Cardiac septum (tissue), 1 donor: ENCODE measurements at places on chromosomes 6 and 20.

DNA sequence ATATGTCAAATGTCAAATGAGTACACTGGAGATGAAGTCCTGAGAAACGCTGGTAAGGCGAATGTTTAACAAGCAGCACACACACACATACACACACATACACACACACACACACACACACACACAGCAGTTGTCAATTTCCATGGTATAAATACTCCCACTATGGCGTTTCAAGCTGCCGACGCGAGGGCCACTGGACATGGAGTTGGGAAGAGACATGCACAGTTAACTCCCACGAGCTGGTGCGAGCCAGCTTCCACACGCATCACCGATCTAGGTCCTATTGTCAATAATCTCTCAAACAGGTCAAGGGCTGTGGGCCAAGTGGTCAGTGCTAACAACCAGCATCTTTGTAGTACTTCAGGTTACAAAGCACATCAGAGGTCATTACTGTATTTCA, 58.9 kb downstream of the TRERF1 start:
- no peak for DNase-seq

GRCh38 chr20:50594591-50595432, 84.6 kb downstream of the PTPN1 start:
- DNase-seq, result no peak

GRCh38 chr6:18280084-18280483, 15.8 kb upstream of the DEK start:
- no peak for DNase-seq

DNA sequence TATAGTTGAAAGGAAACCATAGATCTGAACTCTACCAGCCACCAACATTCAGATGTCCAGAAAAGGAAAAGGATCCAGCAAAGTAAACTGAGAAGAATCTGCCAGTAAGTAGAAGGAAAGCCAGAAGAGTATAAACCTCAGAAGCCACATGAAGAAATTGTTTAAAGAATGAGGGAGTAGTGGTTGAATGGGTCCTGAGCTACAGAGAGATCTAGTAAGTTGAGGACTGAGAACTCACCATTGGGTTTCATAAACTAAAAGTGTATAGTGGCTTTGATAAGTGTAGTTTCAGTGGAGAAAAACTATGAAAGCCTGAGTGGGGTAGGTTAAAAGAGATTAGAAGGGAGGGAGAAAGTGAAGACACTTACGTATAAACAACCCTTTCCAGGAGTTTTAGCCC, 32.0 kb upstream of the SUMO4 start:
- DNase-seq, result no peak

DNA sequence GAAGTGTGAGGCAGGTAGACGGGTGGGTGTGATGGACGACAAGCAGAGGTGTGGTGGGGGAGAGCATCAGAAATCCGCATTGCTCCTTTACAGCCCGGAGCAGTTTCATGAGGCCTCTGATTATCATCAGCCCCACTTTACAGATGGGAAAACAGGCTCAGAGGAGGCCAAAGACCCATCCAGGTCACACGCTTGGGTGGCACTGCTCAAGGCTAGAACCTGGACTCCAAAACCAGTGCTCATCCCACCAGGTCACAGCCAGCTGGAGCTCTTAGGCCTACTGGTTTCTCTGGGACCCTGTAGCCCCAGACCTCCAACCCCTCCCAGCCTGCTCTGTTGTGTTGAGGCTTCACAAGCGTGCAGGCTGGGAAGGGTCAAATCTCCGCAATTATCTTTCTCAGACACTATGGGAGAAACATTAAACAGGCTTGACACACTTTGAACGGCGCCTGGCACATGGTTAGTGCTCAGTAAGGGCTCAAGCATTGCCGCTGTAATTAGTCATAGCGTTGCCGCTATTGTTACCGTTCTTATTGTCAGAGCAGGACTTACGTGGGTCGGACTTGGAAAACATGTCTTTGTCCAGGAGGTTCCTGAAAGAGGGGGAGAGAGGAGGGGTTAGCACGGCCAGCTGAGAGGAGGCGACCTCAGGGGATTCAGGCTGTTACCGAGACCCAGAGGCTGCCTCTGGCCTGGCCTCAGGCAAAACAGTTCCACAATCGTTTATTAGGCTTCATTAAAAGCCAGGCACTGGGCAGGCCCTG, 16.6 kb downstream of the CPNE5 start:
- no peak for DNase-seq

GRCh38 chr20:37954626-37955025, 51.7 kb downstream of the VSTM2L start:
- DNase-seq, result no peak

GRCh38 chr6:149056777-149057463, 260.6 kb upstream of the TAB2 start:
- no peak for DNase-seq

DNA sequence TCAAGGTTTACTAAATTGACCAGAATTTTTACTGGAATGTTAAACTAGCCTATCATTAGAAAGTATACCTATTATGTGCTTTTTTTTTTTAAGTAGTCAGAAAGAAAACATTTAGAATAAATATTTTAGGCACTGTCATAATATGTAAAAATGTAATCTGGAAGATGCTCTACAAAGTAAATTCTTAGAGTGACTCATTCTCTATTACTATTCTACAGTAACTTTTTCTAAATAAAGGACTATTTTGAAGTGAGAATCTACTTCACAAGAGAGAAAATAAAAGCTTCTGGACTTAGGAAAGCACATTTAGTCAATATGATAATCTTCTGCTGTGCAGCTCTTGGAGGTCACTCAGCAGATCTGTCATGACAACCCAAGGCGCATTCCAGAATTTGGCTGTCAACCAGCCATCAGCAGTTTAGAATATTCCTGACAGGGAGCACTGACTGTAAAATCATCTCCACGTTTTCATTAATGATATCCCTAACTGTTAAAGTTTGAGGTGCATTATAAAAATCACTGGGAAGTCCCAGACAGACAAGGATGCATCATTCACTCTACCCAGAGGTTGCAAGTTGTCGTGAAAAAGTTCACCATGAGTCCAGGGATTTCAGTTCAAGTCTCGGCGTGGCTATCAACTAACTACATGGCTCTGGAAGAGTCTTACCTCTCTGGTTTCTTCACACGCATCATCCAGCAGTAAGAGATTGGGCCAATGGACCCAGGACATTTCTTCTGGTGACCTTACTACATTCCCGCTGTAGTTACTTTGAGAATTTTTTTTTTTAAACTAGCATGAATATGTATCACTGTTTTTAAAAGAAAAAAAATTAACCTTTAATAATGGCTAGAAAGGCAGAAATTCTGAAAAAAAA, 374.9 kb downstream of the GJA1 start:
- no peak for DNase-seq

DNA sequence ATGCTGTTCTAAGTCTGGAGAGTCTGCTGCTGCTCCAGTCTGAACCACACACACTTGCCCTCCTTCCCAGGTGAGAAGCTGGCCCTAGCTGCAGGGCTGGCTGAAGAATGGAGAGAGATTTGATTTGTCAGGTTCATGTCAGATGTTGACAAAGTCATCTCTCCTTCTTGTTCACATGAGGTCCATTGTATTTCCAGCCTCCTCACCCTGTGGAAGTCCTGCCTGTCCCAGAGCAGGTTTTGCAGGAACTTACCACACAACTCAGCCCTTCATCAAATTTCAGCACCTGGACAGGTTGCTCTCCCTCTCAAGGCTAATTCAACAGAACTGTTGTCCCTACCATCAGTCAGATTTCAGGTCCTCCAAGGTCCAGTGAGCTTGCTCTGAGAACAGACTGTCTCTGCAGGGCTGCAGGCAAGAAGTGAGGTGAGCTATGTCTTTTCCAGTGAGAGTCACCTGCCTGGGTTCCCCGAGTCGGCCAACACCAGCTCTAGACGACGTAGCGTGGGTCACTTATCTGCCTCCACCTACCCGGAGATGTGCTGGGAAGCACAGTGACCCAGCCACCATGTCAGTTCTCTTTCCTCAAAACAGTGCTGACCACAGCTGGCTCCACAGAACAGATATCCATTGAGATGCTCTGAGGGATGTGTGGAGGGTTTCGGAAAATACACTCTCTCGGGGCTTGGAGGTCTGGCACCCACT, 58.0 kb upstream of the CD93 start:
- no peak for DNase-seq

GRCh38 chr6:158662607-158662953, 12.7 kb downstream of the SYTL3 start:
- DNase-seq, result no peak

GRCh38 chr20:60950561-60950960, 301.5 kb upstream of the CDH4 start:
- DNase-seq, result no peak

GRCh38 chr6:155130161-155130853, 133.5 kb upstream of the CLDN20 start:
- no peak for DNase-seq

DNA sequence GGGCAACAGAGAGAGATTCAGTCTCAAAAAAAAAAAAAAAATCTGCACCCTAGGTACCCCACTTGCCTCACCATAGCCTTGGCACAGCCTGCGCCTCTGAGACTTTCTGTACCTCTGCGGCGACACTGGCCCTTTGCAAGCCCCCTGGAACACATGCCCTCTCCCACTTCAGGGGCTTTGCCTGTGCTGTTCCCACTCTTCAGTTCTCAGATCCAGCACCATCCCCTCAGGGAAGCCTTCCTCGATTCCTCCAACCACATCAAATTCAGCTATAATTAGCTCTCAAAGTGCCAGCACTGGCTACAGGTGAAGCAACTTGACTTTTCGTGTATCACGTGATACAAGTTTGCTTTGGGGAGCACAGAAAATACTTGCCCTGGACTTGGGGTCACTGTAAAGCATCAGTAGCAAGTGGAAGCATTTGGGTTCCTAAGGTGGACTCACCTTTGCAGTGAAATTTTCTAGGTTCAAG, 2.1 kb upstream of the UBE2V1 start:
- DNase-seq, result peak; percentile 62

- no peak for DNase-seq
Measured at GRCh38 chr6:127533736-127534135, 14.6 kb upstream of the MTCL3 start.

DNA sequence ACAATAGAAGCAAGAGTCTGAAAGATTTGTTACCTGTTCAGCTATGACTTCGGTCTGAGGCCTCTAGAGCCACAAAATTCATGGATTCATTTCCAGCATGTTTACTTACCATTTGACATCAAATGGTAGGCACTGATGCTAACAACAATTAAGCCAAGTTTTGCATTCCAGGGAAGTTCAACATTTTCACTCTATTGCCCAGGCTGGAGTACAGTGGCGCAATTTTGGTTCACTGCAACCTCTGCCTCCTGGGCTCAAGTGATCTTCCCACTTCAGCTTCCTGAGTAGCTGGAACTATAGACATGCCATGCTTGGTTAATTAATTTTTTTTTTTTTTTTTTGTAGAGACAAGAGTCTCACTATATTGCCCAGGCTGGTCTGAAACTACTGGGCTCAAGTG, 114.1 kb upstream of the SGK1 start:
- no peak for DNase-seq

DNA sequence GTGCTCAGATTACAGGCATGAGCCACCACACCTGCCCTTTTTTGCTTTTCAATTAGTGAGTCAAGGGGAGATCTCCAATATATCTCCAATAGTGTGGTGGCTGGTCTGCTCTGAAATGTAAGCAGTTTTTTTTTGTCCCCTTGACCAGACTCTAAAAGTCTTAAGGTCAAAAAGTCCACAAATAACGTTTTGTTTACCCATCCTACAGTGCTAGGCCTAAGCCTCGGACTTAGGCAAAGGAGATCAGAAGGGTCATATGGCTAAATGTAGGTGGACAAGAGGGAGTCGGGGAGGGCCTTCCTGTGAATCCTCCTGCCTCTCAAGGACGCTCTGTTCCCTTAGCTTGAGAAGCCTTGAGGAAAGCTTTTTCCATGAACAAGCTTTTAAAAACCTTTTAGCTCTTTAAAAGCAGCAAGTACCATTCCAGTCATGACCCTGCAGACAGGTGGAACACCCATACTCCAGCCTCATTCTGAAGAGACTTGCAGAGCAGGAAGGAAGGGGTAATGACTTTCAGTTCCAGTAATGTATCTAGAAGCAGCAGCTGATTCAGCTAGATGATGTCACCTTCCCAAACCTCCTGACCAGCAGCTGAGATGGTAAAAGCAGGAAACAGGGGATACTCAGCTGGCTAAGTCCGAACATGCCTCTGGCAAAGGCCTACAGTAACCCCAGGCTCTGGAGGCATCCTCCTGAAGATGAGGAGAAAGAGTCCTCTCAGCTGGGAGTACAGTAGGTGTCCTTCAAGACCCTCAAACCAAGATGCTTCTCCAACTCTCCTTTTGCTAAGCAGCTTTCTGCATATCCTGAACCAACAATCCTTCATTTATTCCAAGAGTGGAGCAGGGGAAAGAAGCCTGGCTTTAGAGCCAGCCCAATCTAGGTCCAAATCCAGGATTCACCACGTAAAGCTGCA, 23.6 kb downstream of the BCL2L1 start:
- DNase-seq, result no peak

- DNase-seq, result no peak
Measured at GRCh38 chr6:158991017-158991723, 8.8 kb downstream of the RSPH3 start.

GRCh38 chr20:9220874-9221547, 152.1 kb downstream of the PLCB4 start:
- no peak for DNase-seq

DNA sequence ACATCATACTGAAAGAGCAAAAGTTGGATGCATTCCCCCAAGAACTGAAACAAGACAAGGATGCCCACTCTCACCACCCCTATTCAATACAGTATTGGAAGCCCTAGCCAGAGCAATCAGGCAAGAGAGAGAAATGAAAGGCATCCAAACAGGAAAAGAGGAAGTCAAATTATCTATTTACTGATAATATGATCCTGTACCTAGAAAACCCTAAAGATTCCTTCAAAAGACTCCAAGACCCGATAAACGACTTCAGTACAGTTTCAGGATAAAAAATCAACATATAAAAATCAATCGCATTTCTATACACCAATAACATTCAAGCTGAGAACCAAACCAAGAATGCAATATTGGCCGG, 14.5 kb downstream of the CDK19 start:
- DNase-seq, result no peak

- peak; percentile 46 for DNase-seq
Measured at GRCh38 chr20:62735331-62735821, 26.7 kb downstream of the NTSR1 start.

DNA sequence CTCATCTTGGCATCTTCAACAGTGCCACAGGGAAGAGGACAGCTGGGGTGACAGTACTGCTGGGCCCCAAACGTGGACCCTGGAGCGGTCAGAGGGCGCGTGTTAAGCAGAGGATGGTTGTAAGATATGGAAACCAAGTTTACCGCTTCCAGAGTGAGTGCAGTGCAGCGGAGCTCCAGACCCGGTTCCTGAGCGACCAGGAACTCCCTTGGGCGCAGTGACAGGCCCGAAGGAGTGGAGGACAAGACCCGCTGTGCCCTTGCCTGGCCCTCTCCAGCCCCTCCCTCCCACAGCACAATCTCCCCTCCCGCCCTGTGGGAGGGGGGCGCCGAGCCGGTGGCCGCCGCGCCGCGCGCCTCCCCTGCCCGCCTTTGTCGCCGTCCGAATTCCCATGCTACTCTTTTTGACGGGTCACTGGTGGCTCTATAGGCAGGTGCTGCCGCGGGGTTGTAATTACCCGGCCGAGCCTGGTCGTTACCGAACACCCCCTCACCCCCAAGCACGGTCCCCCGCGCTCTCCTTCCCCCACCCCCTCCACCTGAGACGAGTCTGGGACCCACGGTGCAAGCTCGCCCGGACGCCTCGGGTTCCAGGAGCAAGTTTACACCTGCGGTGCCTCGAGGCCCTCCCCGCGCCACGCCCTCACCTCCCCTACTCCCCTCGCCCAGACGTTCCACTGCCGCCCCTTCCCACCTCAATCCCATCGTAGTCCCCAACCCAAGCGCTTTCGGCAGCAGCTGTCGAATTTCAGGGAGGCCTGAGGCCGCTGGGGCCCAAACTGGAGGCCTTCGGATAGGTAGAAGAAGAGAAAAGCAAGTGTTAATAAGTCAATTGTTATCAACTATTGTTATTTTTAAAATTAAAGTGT, 3.9 kb downstream of the NR2E1 start:
- DNase-seq, result no peak
